ENCODE measurements at places on chromosomes 16 and 17.

- DNase-seq = no peak
Observed at GRCh38 chr16:13060932-13061331, 159.5 kb downstream of the SHISA9 start.

GRCh38 chr17:42848093-42848492, 2.9 kb upstream of the AOC3 start:
- DNase-seq = no peak

DNA sequence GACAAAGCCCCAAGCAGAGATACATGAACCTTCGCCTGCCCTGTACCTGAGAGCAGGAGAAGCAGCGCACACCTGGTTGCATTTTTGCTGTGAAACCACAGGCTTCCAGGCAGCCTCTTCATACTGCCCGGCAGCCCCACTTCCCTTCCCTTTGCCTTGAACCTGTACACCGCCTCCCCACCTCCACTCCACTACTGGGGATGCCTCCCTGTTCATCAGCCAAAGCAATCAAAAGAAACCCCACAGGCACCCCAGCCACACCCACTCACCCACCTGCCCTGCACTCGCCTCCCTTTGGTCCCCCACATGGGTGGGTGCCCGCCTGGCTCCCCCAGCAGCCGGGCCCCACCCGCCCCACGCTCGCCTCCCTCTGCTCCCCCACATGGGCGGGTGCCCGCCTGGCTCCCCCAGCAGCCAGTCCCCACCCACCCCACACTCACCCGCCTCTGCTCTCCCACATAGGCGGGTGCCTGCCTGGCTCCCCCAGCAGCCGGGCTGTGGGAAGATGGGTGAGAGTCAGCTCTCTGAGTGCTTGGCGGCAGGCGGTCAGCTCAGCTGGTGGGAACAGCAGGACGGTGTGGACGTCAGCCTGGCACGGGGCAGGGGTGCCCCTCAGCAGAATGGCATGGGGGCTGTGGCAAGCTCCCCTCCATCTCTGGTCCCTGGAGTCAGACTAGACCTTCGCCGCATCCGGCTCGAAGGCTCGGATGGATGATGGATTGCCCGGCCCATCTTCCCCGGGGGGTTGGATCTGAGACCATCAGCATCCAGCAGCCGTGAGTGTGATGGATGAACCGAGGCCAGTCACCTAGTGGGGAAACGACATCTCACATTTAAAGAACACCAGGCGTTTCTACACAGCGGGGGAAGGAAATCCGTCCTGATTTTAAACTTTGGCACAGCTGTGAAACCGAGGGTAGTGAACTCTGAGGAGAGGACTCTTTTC, 135.6 kb downstream of the BANP start:
- DNase-seq = no peak

GRCh38 chr17:67374329-67375053, 2.6 kb upstream of the PITPNC1 start:
- DNase-seq = peak; percentile 83

DNA sequence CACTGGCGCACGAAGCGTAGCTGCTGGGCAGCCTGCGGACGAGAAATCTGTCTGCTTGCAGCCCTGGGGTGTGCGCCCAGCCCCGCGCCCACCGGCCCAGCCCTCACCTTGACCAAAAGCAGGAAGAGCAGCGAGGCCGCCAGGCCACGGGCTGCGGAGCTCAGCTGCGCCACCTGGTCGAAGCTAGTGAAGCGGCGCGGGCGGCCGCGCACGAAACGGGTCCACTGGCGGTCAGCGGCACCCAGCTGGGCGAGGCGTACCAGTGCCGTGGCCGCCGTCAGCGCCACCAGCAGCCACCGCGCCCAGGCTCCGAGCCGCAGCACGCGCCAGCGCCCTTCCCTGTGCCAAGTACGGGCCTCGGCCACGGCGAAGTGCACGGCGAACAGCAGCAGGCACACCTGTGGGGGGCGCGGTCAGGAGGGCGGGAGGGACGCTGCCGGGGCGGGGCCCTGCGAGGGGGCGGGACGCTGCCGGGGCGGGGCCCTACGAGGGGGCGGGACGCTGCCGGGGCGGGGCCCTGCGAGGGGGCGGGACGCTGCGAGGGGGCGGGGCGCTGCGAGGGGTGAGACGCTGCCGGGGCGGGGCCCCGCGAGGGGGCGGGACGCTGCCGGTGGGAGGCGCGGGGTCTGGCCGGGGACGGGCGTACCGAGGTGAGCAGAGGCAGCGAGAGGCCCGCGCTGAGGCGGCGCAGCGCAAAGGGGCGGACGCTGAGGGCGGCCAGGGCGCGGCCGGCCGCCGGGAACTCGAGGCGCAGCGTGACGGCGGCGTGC, 43.2 kb downstream of the TSC2 start:
- no peak for DNase-seq

- DNase-seq = no peak
Observed at GRCh38 chr17:50221266-50221863, 19.9 kb upstream of the COL1A1 start.

DNA sequence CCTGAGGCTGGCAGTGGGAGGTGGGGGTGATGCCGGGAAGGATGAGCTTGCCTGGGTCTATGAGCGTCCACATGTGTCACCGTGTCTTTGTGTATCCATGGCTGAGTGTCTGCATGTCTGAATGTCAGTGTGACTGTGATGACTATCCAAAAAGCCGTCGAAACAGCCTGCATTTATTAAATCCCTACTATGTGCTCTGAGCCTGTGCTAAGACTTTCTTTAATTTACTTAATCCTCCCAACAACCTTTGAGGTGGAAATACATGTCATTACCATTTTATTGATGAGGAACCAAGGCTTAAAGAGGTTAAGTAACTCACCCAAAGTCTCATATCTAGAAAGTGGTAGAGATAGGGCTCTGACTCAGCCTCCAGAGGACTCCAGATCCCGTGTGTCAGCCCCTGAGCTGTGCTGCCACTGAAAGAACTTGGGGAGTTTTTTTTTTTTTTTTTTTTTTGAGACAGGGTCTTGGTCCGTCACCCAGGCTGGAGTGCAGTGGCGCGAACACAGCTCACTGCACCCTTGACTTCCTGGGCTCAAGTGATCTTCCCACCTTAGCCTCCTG, 20.0 kb downstream of the ARHGAP23 start:
- no peak for DNase-seq

GRCh38 chr16:71367241-71367976, 8.9 kb downstream of the CALB2 start:
- DNase-seq = no peak

DNA sequence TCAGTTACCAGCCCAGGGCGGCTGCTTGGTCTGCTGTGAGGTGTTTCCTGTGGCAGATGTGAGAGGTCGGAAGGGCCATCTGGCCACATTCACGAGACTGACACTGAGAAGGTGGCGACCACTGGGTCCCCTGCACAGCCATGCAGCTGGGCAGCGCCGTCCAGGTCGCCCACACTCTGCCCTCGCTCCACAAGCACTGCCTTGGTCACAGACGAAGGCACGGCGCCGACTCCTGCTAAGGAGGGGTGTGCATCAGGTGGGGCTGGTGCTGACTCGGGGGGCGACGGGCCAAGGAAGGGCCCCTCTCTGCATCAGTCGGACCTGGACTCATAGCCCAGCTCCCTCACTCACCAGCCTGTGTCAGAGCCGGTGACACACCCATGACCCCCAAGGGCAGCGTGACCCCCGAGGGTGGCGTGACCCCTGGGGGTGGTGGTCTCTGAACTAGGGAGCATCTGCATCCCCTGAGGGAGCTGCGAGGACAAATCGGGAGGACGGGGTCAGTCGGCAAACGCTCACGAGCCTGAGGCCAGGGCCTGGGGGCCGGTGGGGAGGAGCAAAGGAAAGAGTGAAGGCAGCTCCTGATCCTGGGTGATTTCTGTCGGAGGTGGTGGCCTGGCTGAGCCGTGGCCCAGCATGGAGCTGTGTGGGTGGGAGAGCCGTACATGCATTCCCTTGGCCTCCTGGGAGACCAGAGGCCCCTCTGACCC, 30.4 kb downstream of the NME3 start:
- no peak for DNase-seq

DNA sequence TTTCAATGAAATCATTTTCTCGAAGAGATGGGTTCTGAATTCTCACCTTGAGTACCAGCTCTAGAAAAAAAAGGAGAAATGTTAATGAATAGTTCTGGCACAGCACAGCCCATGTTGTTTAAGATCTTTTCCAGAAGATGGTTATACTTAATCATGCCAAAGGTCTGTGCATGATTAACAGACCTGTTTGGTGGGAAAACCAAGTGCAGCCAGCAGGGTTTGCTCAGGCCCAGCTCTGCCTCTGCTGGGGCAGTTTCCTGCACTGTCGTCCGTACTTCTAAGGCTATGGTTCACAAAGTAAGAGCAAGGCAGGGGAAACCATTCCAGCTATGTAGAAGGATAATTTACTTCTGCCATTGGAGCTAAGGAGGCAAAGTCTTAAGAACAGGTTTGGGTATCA, 10.7 kb downstream of the ANKRD40 start:
- DNase-seq = no peak

DNA sequence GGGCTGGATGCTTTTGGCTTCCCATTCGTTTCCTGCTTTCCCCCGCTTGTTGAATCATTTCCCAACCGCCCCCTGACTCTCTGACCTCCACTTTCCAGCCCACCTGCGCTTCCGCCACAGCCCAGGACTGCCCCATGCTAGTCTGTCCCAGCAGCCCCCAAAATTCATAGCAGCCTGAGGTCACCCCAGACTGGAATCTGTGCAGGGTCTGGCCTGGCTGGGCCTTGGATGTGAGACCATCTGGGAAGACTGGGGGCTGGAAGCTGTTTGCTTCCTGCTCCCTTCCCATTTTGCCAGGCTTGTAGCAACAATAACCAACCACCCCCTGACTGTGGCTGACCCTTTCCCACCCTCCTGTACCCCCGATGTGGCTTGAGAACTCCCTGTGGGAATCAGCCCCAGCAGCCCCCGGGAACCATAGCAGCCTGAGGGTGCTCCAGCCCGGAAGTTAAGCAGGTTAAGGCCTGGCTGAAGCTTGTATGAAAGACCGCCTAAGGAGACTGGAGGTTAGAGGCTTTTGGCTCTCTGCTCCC, 2290.8 kb downstream of the TP53TG3F start:
- DNase-seq = no peak

GRCh38 chr16:75011634-75012307, 12.9 kb downstream of the ZNRF1 start:
- no peak for DNase-seq

- DNase-seq = no peak
Observed at GRCh38 chr17:50882851-50883250, 16.7 kb upstream of the TOB1 start.

DNA sequence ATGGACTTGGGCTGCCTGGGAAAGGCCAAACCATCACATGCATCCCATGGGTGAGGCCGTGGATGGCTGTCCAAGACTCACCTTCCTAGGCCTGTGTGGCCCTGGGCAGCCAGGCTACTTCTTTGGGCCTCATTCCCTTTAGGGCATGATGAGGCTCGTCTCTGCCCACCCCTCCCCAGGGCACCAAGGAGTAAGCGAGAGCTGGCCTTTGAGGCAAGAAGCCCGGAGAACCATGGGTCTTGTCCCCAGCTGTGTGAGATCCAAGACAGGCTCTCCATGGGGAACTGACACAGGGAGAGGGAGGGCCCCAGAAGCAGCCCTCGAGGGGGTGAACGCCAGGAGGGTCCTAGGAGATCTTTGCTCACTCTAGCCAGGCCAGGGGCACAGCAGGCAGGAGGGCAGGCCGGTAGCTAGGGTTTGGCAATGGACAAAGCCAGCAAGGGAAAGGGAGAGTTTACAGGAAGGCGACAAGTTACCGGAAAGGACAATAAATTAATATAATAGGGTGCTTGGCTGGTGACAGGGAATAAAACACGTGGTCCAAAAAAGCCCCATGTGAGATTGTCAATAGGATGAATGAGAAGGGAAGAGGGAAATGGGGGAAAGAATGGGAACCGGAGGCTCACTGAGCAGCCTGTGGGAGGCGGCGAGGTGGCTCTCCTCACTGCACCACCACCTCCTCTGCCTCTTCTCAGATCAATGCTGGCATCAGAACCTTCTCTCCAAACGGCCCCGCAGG, 119.1 kb downstream of the SDK2 start:
- DNase-seq = no peak

DNA sequence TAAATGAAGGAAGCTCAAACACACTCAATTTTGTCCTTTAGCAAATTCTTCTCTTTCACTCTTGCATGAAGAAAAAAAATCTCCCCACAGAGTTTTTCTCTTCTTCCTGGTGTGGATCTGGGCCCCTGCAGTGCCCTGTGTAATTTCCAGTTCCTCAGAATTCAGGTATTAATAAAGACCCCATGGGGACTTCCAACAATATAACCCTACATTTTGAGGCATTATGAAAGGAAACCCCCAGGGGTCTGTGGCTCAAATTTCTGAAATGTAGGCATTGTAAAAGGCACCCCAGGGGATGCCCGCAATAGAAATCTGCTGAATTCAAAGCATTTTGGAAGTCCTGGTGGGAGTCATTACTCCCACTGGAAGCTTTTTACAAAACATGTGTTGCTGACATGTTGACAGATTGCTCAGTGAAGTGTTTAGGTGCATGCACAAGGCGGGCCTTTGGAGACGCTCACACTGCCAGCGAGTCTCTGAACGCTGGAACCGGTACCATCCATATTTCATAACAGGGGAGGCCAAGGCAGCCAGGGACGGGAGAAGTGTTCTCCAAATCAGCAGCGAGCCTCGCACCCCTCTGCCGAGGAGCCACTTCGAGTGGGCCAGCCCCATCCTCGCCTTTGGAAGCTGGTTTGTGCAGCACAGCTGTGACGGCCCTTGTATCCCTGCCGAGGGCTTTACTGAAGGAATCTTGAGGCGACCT, 154.0 kb downstream of the ZNF423 start:
- DNase-seq = no peak

GRCh38 chr16:84686707-84687298, 13.0 kb upstream of the USP10 start:
- DNase-seq = no peak

- no peak for DNase-seq
Observed at GRCh38 chr16:77330332-77331042, 104.3 kb downstream of the ADAMTS18 start.

DNA sequence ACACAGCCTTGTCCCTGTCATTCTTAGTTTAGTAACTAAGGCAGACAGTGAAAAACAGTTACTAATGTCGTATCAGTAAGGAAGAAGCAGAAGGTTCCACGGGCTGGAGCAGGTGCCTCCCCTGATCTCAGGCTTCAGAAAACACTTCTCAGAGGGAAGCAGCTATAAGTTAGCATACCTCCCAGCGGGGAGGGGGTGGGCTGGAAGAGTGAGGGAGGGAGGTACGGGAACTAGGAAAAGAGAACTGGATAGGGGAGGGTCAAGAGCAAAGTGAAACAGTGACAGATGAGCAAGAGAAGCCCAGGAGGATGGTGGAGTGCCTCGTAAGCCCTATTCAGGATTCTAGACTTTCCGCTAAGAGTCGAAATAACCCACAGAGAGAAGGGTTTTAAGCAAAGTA, 186.3 kb upstream of the XYLT1 start:
- DNase-seq = no peak

DNA sequence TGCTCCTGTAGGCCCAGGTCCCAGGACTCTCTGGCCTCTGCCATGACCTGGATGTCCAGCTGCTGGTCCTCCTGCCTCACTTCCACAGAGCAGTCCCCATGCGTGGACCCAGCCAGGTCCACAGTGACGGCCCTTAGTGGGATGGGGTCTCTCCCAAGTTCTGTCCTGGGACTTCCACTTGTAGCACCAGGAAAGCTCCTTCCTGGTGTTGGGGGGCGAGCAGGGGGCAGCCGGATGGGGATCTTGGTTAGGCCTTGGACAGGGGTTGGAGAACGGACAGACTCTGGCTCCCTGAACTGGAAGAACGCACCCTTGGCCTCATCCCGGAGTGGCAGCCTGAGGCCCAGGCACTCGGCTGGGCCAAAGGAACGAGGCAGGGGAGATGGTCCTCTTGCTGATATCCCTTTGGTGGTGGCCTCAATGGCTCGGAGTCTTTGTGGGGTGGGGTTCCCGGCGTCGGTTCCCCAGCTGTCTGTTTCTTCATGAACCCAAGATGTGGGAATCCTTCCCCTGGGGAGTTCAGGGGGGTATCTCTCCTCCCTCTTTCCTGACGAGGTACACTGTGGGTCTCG, 7.2 kb downstream of the GAS2L2 start:
- DNase-seq = no peak

Measured in activated CD4-positive, alpha-beta T cell treated with anti-CD3 and anti-CD28 coated beads, Interleukin-2, amount 50 U/mL, for 24 hours (primary cell).